ENCODE measurements at places on chromosomes 5 and 9.

DNA sequence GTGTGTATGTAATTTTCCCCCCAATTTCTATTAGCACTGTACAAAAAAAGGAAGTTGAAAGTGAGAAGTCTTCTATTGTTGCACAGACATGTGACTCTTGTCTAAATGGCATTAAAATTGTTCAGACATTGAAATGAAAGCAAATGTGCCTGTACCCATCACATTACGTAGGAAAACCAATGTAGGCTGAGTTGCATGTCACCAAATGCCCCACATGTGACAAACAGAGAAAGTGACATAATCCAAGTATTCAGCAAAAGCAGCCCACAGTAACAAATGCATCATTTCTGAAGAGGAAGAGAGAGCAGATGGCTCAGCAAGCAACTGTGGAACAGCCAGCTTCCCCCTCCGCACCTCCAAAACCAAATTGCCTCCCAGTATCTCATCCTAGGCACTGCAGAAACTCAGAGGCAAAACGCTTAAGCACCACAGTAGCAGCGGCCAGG, 161.5 kb upstream of the NR4A3 start:
- DNase-seq, result no peak

DNA sequence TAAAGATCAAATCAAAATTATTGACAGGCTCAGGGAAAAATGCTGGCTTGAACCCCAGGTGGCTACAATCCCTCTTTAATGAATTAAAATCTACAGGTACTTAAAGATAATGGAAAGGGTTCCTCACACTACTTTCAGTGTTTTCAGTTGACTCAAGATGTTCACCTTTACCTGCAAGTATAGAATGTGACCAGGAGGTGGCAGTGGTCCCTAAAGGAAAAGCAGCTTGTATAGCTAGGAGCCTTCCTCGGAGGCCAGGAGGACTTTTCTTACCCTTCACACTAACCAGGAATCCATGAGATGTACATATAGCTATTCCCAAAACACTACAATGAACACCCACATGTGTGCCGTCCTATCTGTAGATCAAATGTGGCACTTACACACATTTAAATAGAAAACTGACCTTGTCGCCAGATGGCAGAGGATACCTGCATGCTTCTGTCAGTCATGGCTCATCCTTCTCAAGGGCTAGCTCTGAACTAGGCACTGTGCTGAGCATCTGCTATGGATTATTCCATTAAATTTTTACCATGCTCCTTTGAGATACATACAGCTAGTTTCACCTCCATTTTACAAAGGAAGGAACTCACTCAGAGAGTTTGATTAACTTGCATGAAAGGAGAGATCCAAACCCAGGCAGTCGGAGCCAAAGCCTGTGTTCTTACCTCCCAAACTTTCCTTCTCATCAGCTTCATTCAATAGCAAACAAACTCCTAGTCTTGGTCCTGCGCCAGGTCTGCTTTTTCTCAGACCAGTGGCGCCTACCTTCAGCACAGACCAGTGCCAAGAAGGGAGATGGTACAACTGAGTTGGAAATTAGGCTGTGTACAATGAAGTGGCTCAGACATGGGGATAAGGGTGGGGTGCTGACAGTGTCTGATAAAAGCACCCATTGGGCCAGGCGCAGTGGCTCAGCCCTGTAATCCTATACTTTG, 24.5 kb downstream of the C9orf152 start:
- peak; percentile 4 for DNase-seq

GRCh38 chr5:66213533-66213932, 69.4 kb downstream of the SREK1 start:
- no peak for DNase-seq

- DNase-seq, result no peak
Observed at GRCh38 chr5:171739271-171739670, 46.3 kb upstream of the SMIM23 start.
